ENCODE measurements at places on chromosomes 3 and 15. TPM values are rescaled to one million over a fixed set of nuclear protein-coding genes. Genes with fewer than 3 reads are reported as not detected.
A peak's percentile ranks its signal among the peaks of the same experiment; 100 is the strongest.

- DNase-seq, result no peak
- H3K4me3 ChIP-seq, result no peak overlapping the region
- no peak overlapping the region for H3K27ac ChIP-seq
These were observed 26.2 kb upstream of the ANP32A start for GRCh38 chr15:68846851-68847439.

DNA sequence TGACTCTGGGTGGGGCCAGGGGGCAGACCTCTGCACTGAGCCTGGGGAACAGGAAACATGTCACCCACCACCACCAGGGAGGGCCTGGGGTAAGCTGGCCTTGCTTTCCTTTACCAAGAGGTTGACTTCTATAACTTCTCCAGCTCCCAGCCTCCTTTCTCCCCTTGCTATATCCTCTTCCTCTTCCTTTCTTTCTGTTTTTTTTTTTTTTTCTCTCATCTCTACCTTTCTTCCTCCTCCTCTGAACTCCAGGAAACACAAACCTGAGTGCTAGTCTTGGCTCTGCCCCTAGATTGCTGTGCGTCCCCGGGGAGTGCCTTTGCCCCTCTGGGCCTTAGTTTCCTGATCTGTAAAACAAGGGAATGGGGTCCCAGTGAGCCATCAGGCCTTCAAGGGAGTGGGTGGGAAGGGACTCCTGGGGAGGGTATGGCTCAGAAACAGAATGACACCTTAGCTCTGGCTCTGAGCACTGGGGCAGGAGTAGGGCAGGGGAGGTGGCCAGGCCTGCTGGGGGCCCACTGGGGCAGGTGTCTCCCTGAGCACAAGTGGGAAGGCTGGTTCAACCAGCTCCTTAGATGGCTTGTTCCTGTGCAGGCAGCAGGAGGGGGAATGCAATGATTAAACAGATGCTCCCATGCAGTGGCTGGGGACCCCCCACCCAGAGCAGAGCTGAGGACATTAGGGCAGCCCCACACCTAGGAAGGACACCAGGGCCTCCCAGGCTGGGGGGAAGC lies 4.3 kb downstream of the SNX33 start:
- peak overlapping the region; percentile 17 for H3K27ac ChIP-seq
- H3K4me1 ChIP-seq, result peaks cover 54% of the 10 kb centered on the region
- no peak for DNase-seq
- peak overlapping the region; percentile 55 for H3K4me3 ChIP-seq
- H3K27me3 ChIP-seq, result no peaks in the 10 kb centered on the region

The GPR171 gene
- total RNA-seq, result not detected

GRCh38 chr3:182909318-182910040 lies 70.9 kb downstream of the DCUN1D1 start:
- H3K36me3 ChIP-seq, result peaks cover 6% of the 10 kb centered on the region
- H3K27ac ChIP-seq, result no peak overlapping the region
- H3K4me1 ChIP-seq, result peaks cover 18% of the 10 kb centered on the region
- H3K4me3 ChIP-seq, result no peak overlapping the region
- no peak for DNase-seq
- no peaks in the 10 kb centered on the region for H3K27me3 ChIP-seq

GRCh38 chr3:161905520-161906132 lies 409.0 kb downstream of the OTOL1 start:
- DNase-seq, result no peak
- H3K4me3 ChIP-seq, result no peak overlapping the region
- no peaks in the 10 kb centered on the region for H3K27me3 ChIP-seq
- no peaks in the 10 kb centered on the region for H3K4me1 ChIP-seq
- H3K36me3 ChIP-seq, result no peaks in the 10 kb centered on the region

DNA sequence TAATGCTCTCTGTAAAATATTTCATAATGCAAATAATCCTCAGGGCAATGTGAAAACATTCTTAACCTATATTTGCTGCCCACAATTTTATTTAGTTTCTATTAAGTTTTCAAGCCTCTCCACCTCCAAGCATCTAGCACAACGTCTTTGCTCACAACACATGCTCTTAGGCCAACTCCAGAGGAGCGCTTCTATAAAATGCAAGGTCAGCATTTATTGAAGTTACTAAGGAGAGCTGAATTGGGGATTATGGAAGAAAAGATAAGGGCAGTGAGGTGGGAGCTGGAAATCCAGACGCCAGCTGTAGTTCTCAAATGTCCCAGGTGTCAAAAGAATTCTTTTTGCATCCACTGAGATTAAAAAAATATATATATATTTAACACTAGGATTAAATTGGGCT lies 996 bp downstream of the RABL3 start:
- peak overlapping the region; percentile 78 for H3K27ac ChIP-seq
- DNase-seq, result no peak
- H3K27me3 ChIP-seq, result no peaks in the 10 kb centered on the region
- peaks cover 25% of the 10 kb centered on the region for H3K4me1 ChIP-seq

DNA sequence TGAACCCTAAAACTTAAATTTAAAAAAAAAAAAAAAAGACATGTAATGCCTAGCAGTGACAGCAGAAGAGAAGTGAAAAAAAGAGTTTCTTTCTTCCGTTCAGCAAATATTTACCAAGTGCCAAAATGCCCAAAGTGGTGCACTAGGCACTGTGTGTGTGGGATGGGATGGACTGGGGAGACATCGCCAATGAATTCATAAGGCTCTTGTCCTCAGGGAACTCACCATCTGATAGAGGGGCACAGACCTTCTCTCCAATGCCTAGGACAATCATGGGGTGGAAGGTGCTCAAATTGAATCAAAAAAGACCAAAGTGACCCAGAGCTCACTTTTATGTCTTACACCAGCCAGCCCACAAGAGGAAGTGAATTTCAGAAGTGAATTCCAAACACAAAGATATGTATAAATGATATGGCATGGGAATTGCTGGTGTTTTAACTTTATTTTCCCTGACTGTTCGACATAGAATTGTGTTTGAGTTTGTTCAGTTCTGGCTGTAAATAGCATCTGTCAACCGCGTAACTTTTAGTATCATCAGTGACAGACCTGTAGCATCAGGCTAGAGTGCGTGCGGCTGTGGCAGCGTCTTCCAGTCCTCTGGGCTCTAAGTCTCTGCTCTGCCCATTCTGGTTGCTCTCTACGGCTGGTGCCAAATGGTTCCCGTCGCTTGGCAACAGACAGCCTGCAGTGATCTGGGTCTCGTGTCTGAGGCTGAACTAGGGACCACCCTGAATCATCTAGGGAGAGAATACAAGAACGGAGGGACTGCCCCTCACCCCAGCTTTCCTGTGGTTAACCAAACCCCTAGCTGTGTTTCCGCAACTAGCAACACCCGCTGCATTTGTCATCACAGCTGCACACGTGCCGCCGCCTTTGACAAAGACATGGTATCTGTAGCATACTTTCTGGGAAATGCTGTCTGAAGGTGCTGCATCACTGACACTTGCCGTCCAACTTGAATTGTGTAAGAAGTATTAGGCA lies 154.0 kb upstream of the THBS1 start:
- DNase-seq, result no peak
- no peaks in the 10 kb centered on the region for H3K36me3 ChIP-seq
- H3K4me1 ChIP-seq, result peaks cover 26% of the 10 kb centered on the region
- H3K27ac ChIP-seq, result no peak overlapping the region

GRCh38 chr3:129794311-129795185 lies 99.0 kb downstream of the TMCC1 start:
- peak; percentile 45 for DNase-seq
- H3K27me3 ChIP-seq, result no peaks in the 10 kb centered on the region
- H3K27ac ChIP-seq, result peak overlapping the region; percentile 98
- peaks cover 30% of the 10 kb centered on the region for H3K4me1 ChIP-seq

The GOLGA8Q gene
- 1.9 TPM for total RNA-seq

GRCh38 chr3:141217389-141217788 lies 14.2 kb upstream of the PXYLP1 start:
- no peak overlapping the region for H3K4me3 ChIP-seq
- H3K27me3 ChIP-seq, result no peaks in the 10 kb centered on the region
- H3K27ac ChIP-seq, result no peak overlapping the region
- no peaks in the 10 kb centered on the region for H3K4me1 ChIP-seq
- DNase-seq, result no peak
- no peaks in the 10 kb centered on the region for H3K36me3 ChIP-seq

- no peak for DNase-seq
- peak overlapping the region; percentile 86 for H3K27ac ChIP-seq
- H3K36me3 ChIP-seq, result no peaks in the 10 kb centered on the region
- peaks cover 56% of the 10 kb centered on the region for H3K4me1 ChIP-seq
- no peaks in the 10 kb centered on the region for H3K27me3 ChIP-seq
- peak overlapping the region; percentile 15 for H3K4me3 ChIP-seq
These were observed 30.9 kb upstream of the SEMA3F start for GRCh38 chr3:50124052-50124799.

The XCR1 gene
- total RNA-seq, result not detected

- no peak for DNase-seq
- H3K36me3 ChIP-seq, result peaks cover 47% of the 10 kb centered on the region
- no peak overlapping the region for H3K4me3 ChIP-seq
These were observed 2.3 kb upstream of the C3orf62 start for GRCh38 chr3:49279376-49279775.

The C3orf85 gene
- total RNA-seq, result not detected

The GRIP2 gene
- 1.0 TPM for total RNA-seq

DNA sequence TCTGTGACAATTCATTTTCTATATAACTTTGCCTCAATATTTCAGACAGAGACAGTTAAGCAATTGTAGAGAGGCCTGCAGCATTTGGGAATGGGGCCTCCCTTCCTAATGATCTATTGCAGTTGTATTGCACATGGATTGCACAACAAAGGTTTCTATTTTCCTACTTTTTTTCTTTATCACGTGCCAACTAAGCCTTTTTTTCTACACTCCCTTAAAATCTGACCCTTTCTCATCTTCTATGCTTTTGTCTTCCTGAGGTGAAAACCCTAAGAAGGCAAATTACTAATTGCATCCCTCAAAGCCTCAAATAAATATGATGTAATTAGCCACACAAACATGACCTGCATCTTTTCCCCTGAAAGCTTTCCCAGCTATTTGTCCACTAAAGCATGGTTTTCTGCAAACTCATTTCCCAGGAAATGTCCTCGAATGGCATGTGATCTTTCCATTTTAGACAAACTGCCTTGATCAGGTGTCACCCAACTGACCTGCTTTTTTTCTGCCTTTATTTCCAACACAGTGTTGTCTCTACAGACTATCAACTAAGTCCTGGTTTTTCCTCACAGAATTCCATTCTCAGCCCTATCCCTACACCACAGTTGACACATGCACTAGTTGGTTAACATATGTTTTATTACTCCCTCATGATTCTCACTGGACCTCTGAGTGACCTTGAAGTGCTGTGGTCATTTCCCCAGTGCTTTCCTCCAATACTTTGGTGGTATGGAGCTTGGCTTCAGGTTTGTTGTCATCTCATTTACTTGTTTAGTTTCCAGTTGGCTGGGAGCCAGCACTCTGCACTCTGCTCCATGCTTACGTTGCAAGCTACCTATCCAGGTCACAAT lies 31.9 kb upstream of the TSC22D2 start:
- peaks cover 44% of the 10 kb centered on the region for H3K4me1 ChIP-seq
- no peaks in the 10 kb centered on the region for H3K36me3 ChIP-seq
- DNase-seq, result no peak
- peak overlapping the region; percentile 70 for H3K27ac ChIP-seq

The MESP1 gene
- total RNA-seq, result 0.89 TPM

The SLC22A13 gene
- total RNA-seq, result 0.85 TPM

The TIMP4 gene
- 0.16 TPM for total RNA-seq
